ENCODE measurements at places on chromosomes 13 and 19. TPM values are rescaled to one million over a fixed set of nuclear protein-coding genes. Genes with fewer than 3 reads are reported as not detected.

Gene CAPS
- 16.1 TPM for total RNA-seq

Gene GRK1
- not detected for total RNA-seq

Gene PSG11
- total RNA-seq: not detected

Gene ADM5
- total RNA-seq: not detected

- no peak overlapping the region for H3K27ac ChIP-seq
- no peak for DNase-seq
- no peaks in the 10 kb centered on the region for H3K4me1 ChIP-seq
- no peak overlapping the region for H3K4me3 ChIP-seq
- H3K27me3 ChIP-seq: peaks cover 86% of the 10 kb centered on the region
Observed at GRCh38 chr13:95553581-95554385, 1.3 kb downstream of the CLDN10 start.

DNA sequence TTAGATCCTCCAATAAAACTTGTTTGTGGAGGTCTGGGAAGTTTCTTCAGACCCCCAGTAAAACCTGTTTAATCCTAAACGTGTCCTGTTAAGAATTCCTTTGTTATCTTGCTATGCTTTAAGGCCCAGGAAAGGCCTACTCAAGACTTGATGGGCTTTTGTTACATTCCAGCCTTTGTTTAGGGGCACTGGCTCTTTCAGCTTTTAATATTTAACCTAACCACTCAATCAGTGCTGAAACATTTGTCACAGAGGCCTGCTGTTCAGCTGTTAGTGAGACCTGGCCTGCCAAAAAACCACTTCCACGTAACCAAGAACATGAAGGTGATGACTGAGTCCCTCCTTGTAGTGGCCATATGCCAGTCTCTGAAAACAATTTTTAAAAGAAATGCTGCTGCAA lies 41.7 kb downstream of the PCDH17 start:
- no peak overlapping the region for H3K4me3 ChIP-seq
- no peaks in the 10 kb centered on the region for H3K27me3 ChIP-seq
- no peaks in the 10 kb centered on the region for H3K36me3 ChIP-seq
- DNase-seq: no peak
- no peak overlapping the region for H3K27ac ChIP-seq

- no peak for DNase-seq
- H3K27me3 ChIP-seq: no peaks in the 10 kb centered on the region
- no peak overlapping the region for H3K27ac ChIP-seq
- no peaks in the 10 kb centered on the region for H3K4me1 ChIP-seq
- no peak overlapping the region for H3K4me3 ChIP-seq
Observed at GRCh38 chr19:8036434-8037099, 16.0 kb upstream of the CCL25 start.

GRCh38 chr19:10729411-10729810 lies 11.5 kb downstream of the DNM2 start:
- peaks cover 9% of the 10 kb centered on the region for H3K4me1 ChIP-seq
- H3K36me3 ChIP-seq: no peaks in the 10 kb centered on the region
- DNase-seq: no peak
- H3K4me3 ChIP-seq: no peak overlapping the region
- no peak overlapping the region for H3K27ac ChIP-seq
- H3K27me3 ChIP-seq: no peaks in the 10 kb centered on the region

DNA sequence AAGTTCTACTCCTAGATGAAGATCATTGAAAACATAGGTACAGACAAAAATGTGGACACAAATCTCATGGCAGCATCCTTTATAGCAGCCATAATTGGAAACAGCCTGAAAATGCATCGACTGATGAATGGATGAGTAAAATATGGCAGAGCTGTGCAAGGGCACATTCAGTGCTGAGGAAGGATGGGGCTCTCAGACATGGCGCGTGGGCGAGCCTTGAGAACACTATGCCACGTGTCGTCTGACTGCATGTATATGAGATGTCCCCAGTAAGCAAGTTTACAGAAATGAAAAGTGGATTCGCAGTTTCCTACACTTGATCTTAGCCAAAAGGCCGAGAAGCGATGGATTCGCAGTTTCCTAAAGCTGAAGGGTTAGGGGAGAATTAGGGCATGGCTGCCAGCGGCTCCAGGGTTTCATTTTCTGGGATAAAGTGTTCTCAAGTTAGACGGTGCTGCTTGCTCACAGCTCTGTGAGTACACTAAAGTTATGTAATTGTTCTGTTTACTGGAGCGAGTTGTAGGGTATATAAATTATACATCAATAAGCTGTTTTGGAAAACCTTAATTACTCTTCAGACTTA lies 78.0 kb downstream of the RAB20 start:
- no peaks in the 10 kb centered on the region for H3K4me1 ChIP-seq
- no peaks in the 10 kb centered on the region for H3K27me3 ChIP-seq
- no peak for DNase-seq
- H3K36me3 ChIP-seq: no peaks in the 10 kb centered on the region
- no peak overlapping the region for H3K4me3 ChIP-seq

- H3K36me3 ChIP-seq: 0 out of 2 replicates have a peak, but pooled peaks cover 4% of the 10 kb centered on the region
- no peak overlapping the region for H3K4me3 ChIP-seq
- DNase-seq: no peak
Observed at GRCh38 chr19:17266589-17266974, 661 bp upstream of the BABAM1 start.

DNA sequence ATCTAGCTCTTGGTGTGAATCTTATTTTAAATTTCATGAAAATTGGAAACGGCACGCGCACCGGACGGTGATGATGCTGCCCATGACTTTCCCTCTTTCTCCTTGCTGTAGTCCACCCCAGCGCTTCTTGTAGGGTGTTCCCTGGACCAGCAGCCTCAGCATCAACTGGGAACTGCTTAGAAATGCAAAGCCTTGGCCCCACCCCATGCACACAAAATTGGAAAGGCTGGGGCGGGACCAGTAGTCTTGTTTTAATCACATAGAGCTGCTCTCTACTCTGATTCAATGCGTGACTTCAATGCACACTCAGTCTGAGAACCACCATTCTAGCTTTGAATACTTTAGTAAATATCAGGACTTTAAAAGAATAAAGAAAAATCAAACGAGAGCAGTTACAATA lies 427.1 kb downstream of the EFNB2 start:
- H3K27me3 ChIP-seq: no peaks in the 10 kb centered on the region
- no peaks in the 10 kb centered on the region for H3K36me3 ChIP-seq
- peaks cover 39% of the 10 kb centered on the region for H3K4me1 ChIP-seq
